Activated naive CD4-positive, alpha-beta T cell treated with anti-CD3 and anti-CD28 coated beads for 36 hours (primary cell): ENCODE measurements at places on chromosomes 3 and 15.

DNA sequence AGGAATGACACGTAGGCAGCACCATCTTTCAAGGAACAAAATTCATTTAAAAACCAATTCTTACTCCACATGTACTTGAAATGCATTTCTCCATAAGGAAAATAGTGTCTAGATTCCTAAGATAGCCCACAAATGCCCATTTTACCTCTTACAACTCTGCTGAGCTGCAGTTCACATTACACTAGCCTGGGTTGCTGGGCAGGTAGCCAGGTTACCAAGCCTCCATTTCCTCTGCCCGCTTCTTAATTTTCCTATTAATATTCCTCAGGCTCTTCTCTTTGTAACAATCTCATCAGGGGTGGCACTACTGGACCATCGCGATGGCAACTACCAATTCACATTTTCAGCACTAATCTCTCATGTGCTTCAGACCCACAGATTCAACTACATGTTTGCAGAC is 10.8 kb downstream of the ATP13A3 start:
- DNase-seq: no peak

DNA sequence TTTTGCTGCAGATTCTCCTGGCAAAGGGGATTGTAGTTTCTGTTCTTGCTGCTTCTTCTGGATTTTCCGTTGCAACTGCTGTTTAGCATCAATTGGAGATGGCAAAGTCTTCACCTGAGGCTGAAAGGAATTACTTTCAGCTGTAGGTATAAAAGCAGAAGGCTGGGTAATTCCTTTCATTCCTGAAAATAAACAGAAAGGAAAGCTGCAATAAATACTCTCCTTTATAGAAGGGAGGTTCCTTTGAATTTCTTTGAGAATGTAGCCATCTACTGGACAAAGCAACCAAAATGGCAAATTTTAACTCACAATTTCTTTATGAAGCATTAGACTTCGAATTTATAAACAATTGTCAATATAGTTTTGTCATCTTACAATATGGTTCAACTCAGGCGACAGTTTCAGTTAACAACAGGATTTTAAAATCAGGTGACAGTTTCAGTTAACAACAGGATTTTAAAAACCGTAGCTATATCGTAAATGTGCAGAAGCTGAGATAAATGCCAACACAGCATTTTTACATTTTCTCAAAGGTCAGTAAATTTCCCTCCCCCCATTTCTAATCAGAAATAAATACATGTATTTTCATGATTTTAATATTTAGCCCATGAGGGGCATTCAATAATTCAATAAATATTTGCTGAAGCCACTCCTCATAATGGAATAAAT is 104.9 kb upstream of the NEDD4 start:
- DNase-seq: no peak

- DNase-seq: no peak
These were observed 14.4 kb downstream of the SNAPC5 start for GRCh38 chr15:66483131-66483566.

DNA sequence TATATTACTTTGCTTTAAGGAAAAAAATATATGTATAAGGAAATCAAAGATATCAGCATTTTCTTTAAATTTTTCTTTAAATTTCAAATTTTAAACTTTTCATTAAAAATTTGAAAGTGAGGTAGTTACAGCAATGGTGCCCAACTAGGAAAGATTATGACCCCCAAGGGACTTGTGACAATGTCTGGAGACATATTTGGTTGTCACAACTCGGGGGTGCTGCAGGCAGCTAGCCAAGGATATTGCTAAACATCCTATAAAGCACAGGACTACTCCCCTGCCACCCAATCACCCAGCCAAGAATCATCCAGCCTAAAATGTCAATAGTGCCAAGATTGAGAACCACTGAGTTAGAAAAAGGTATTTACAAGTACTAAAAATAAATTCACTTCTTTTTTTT is 57.3 kb downstream of the SLC4A7 start:
- no peak for DNase-seq

- no peak for DNase-seq
These were observed 47.5 kb upstream of the EIF3J start for GRCh38 chr15:44489464-44489863.

DNA sequence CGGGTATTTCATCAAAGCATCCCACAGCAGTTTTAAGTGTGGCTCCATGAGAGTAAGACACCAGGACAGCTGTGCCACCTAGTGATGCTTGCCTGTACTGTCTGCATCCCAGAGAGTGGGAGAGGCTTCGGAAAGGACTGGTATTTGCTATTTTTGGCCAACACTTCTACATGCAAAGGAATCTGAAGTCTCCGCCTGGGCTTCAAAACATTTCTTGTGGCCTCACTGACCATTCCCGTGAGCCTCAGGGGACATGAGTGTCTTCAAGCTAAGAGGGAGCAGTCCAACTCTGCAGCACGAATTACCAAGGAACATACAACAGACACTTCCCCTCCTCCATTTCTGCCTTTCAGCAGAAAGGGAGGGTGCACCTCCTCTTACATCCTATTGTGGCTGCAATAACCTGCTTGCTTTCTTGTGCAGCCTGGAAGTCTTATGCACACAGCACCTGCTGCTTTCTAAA is 177.5 kb downstream of the RORA start:
- DNase-seq: peak; percentile 14

GRCh38 chr15:62647202-62647842 is 395.2 kb upstream of the TPM1 start:
- no peak for DNase-seq
